Smooth muscle cell of bladder (primary cell): ENCODE measurements at places on chromosomes 2 and 18. TPM values are rescaled to one million over a fixed set of nuclear protein-coding genes. Genes with fewer than 3 reads are reported as not detected.

The PLEKHH2 gene
- 4.6 and 5.3 TPM in 2 replicates for total RNA-seq

The PXDN gene
- 254 and 356 TPM in 2 replicates for total RNA-seq

The ARHGAP15 gene
- total RNA-seq: 0.09 and 0.14 TPM in 2 replicates

The WNT10A gene
- not detected in 2 replicates for total RNA-seq

The SEPTIN10 gene
- 63.4 and 63.5 TPM in 2 replicates for total RNA-seq

The CAPN14 gene
- under 0.01 and 0.09 TPM in 2 replicates for total RNA-seq

The PRR30 gene
- total RNA-seq: not detected in 2 replicates

The TEX261 gene
- total RNA-seq: 20.2 and 24.3 TPM in 2 replicates

The GPR75 gene
- 0.71 and 0.74 TPM in 2 replicates for total RNA-seq

The WNT6 gene
- not detected in 2 replicates for total RNA-seq

The TMEM178A gene
- 1.3 and 1.7 TPM in 2 replicates for total RNA-seq

The TMEM247 gene
- not detected in 2 replicates for total RNA-seq

The ZNF521 gene
- 25.0 and 37.3 TPM in 2 replicates for total RNA-seq

The DNER gene
- 0.43 and 0.83 TPM in 2 replicates for total RNA-seq

The ONECUT2 gene
- under 0.01 TPM in 2 replicates for total RNA-seq

The SP5 gene
- not detected in 2 replicates for total RNA-seq

The LRRC30 gene
- not detected in 2 replicates for total RNA-seq

The CAD gene
- total RNA-seq: 19.6 and 28.0 TPM in 2 replicates

The DPP10 gene
- total RNA-seq: not detected in 2 replicates

The PSMA8 gene
- not detected in 2 replicates for total RNA-seq

The ALK gene
- under 0.01 TPM in 2 replicates for total RNA-seq

The CFC1 gene
- total RNA-seq: not detected in 2 replicates

The NTSR2 gene
- under 0.01 TPM in 1 of 2 replicates, not detected in the other for total RNA-seq

The REEP1 gene
- 0.09 TPM in 1 of 2 replicates, not detected in the other for total RNA-seq

The SELENOI gene
- 13.7 and 15.1 TPM in 2 replicates for total RNA-seq

The DNAJC5G gene
- total RNA-seq: not detected in 2 replicates

The CXCR1 gene
- not detected in 2 replicates for total RNA-seq

The KCNE4 gene
- 27.2 and 43.9 TPM in 2 replicates for total RNA-seq

The SRD5A2 gene
- not detected in 2 replicates for total RNA-seq

The CEBPZ gene
- total RNA-seq: 40.1 and 56.1 TPM in 2 replicates

The C2orf66 gene
- not detected in 2 replicates for total RNA-seq
